ENCODE measurements at places on chromosomes 1 and 21.

GRCh38 chr1:238063454-238063853, 172.7 kb upstream of the ZP4 start:
- no peak for DNase-seq

DNA sequence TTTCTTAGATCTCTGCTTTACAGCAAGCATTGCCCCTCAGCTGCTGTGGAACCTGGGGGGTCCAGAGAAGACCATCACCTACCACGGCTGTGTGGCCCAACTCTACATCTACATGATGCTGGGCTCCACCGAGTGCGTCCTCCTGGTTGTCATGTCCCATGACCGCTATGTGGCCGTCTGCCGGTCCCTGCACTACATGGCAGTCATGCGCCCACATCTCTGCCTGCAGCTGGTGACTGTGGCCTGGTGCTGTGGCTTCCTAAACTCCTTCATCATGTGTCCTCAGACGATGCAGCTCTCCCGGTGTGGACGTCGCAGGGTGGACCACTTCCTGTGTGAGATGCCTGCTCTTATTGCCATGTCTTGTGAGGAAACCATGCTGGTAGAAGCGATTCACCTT, 33.4 kb upstream of the OR2B11 start:
- DNase-seq = no peak

DNA sequence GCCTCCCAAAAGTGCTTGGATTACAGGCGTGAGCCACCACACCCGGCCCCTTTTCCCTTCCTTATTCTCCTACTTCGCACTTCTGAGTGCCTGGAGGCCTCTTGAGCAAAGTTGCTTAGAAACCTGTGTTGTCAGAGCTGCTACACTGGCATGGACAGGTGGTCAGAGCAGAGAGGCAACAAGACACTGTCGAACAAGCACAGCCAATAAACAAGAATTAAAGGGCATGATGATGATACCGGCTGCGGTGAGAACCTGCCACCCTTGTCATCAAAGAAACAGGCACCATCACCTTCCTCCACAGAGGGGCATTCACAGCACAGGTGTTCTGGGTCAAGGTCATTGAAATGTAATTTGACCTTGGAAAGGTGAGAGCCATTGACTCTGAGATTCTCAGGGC, 23.3 kb downstream of the STUM start:
- DNase-seq = no peak

DNA sequence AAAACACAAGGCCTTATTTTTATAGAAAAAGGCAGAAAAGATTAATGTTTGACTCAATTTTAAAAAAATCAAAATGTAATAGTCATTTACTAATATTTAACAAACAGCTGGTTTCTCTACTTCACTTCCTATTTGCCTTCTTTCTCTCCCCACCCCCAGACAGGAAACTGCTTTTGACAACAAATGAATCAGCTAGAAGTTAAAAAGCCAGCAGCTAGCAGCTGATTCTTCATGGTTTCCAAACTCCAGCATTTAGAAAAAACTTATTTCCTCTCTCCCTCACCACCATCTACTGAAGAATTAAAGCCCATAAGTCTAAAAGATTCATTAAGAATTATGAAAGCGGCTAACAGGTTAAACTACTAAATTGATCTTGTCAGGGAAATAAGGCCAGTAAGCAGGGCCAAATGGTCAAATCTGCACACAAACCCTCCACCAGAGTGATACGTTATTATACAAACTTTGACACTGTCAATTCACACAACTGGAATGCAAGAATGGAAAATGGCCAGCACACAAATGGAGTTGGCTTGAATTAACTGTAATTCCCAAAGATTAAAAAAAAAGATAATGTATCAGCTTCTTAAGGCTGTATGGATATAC, 4.0 kb downstream of the WDR26 start:
- peak; percentile 29 for DNase-seq
